ENCODE measurements at places on chromosomes 13 and 19.
A peak's percentile ranks its signal among the peaks of the same experiment; 100 is the strongest.

GRCh38 chr13:105894697-105895096, 640.8 kb downstream of the EFNB2 start:
- no peak for DNase-seq

GRCh38 chr19:44141191-44142058, at the start of gene ZNF234:
TSS of gene ZNF234 (plus strand) at chr19:44141554. CDS start at chr19:44144633, 3,079 bp downstream.
- peak; percentile 40 for DNase-seq

GRCh38 chr13:36358175-36358718, 12.1 kb upstream of the SPART start:
- DNase-seq, result no peak

DNA sequence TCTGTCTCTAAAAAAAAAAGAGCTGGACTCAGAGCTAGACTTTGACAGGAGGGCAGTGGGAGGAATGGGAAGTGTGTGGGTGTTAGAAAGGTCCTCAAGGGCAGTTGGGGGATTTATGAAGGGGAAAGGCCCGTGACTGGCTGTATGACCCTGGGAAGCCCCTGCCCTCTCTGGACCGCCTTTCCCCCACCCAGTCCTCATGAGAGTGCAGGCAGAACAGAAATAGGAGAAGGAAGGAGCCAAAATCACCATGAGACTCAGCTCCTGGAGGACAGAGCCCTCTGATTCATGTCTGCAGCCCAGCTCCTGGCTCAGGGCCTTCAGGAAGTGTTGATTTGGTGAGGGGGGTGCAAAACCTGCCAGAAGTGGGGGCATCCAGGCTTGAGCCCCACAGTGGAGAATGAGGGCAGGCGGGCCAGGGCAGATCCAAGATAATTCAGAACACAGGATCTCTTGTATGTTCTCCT, 8.7 kb upstream of the SMG9 start:
- DNase-seq, result no peak

- DNase-seq, result no peak
Measured at GRCh38 chr19:33558856-33559255, 37.3 kb upstream of the PEPD start.

GRCh38 chr13:77786695-77787287, 89.3 kb downstream of the SLAIN1 start:
- no peak for DNase-seq

GRCh38 chr19:49151267-49152118, 3.7 kb downstream of the HRC start:
- no peak for DNase-seq

DNA sequence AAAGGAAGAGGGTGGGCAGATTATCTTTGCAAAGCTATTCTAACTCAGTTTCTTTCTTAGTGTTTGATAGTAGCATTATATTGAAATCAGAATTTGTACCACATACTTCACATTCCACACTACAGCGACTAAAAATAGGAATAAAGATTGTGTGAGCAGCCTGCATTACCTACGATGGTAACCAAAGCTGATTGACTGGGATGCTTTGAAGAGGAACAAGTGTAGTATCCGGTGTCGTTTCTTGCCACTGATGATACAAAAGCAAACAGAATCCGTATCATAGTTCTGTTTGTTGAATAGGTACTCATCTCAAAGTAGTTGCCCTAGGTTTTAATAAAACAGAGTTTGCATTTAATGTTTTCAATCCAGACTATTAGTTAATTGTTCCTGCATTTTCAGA, 51.2 kb downstream of the FLT3 start:
- no peak for DNase-seq

- no peak for DNase-seq
Measured at GRCh38 chr19:31126236-31126635, 223.0 kb downstream of the TSHZ3 start.

DNA sequence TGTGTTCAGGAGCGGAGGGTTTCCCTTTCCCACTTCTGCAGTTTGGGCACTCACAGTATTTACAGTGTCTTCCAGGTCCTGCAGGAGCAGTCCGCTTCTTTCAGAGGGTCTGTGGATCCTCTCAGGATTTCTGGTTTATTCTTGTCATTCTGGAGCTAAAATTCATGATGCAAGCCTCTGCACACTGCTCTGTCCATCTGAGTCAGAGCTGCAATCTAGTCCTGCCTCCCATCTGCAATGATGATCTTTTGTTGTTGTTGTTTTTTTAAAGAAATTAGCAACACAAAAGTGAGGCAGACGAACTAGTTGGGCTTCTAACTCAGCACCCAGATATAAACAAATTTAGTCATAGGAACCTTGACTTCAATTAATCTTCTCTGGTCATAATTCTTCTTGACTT, 86.5 kb downstream of the DLEU7 start:
- no peak for DNase-seq

DNA sequence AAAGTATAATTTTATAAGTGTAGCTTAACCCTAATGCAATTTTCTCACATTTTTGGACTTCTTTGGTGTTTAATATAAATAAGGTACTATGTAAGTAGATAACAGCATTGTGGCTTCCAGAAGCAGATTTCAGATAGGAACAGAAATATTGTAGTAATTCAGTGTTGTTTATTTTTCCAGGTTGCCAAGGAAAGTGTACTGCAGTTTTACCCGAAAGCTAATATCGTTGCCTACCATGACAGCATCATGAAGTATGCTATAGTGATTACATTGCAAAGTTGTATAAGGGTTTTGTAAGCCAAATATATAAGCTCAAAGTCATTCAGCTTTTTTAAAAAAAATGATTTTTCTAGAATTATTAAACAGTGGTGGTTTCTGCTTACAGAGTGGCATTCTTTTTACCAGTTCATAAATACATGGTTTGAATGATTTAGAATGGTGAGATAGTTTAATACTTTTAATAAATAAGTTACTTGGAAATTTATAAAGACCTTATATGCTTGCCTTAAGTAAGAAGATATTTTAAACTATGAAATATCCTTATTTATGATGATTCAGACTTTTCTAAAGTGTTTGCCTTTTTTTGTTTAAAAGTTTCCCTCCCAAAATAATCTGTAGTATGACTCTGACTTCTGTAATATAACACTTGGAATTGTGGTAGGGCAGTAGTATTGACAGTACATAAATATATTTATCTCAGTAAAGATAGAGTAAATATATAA, 3.7 kb downstream of the UBA2 start:
- no peak for DNase-seq

DNA sequence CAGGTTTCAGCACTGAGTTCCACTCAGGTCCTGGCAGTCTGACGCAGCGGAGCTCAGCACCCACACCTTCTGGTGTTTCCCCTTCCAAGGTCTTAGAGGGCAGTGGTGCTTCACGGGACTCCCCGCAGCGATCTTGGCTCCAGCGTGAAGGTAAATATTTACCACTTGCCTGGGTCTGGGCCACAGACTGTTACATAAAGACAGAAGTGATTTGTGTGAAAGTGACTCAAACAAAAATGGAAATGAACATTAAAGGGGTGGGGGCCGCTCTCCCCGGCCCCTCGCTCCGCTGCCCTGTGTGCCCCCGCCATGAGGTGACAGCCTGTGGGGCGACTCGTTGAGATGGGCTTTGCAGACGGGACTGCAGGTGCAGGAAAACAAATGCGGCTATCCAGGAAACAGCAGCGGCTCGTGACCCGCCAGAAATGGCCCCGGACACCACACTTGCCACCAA, 55.0 kb downstream of the GGACT start:
- DNase-seq, result no peak

DNA sequence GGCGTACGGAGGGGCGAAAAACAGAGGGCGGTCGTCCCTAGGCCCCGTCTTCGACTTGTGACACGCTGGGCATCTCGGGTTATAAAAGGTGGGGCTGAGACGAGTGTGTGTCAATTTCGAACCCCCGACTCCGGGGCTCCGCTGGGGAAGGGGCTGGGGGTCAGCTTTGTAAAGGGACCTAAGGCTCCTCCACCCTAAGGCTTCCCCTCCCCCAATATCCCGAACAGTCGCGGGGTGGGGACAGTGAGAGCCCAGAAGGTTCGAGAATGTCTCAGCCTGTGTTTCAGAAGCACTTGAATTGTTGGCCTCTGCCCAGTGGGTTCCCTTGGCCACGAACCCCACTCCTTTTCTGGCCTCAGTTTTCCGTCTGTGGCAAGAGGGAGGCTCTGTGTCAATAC, 450 bp downstream of the SELENOW start:
- DNase-seq, result no peak

GRCh38 chr13:41463838-41464602, 6.7 kb downstream of the RGCC start:
- DNase-seq, result peak; percentile 59

- DNase-seq, result no peak
Measured at GRCh38 chr19:32744555-32745325, 25.2 kb downstream of the TDRD12 start.

DNA sequence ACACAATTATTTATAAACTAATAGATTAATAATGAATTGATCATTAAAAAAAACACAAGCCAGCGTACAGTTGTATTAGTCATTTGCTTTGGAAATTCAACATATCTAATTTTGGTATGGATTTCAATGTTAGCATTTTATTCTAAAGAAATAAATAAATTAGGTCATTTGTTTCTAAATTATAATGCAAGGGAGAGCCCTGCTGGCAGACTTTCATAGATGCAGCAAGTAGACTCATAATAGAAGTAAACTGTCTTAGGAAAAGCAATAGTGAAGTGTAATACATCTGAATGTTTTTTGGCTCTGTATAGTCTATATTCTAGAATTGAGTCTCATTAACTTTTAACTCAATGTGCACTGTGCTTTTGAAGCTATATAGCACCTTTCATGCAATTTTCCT, 982.4 kb upstream of the MIR17HG start:
- DNase-seq, result no peak

DNA sequence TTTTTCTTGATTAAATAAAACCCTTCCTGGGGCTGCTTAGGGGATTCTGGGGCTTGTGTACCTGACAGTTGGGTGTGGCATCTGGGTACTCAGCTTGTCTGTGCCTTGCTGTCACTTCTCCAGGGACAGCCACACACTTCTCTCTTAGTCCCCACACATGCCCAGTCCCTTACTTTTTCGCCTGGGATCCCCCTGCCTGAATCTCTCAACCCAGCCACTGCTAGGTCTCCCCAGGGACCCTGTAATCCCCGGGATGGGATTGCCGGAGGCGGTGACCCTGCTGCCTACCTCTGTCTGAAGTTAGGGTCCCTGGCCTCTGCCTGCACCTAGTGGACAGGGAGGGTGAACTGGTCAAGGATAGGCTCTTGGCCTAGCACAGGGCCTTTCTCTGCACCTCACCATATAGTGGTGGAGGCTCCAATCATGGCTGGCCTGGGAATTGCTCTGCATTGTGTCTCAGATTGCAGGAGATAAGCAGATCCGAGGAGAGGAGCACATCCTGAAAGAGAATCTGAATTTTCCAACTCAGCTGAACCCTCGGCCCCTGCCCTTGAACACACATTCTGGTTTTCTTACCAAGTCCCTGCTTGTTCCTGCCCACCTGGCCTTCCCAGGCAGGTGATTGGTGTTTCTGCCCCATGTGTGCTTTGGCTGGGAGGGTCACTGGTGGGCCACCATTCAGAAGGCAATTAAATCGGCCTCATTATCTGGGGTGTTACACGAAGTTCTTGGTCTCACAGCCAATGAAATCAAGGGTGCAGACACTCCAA, 8.7 kb upstream of the ZNF492 start:
- DNase-seq, result no peak

DNA sequence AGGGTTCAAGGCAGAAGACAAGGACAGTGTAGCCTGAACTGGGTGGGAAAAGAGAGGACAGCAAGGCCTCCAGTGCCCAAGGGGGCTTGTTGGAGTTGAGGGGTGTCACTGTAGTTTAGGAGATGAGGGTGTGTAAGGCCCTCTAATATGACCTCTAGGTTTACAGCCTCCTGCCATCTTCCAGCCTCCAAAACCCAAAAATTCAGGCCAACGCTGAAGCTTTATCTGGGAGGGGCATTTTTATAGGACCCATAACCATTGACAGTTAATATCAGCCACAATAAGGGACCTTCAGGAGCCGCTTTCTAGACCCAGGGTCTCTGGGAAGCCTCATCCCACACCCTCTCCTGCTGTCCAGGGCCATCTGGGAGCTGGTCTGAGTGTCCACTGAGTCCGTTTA, 2.8 kb downstream of the KLF1 start:
- no peak for DNase-seq

DNA sequence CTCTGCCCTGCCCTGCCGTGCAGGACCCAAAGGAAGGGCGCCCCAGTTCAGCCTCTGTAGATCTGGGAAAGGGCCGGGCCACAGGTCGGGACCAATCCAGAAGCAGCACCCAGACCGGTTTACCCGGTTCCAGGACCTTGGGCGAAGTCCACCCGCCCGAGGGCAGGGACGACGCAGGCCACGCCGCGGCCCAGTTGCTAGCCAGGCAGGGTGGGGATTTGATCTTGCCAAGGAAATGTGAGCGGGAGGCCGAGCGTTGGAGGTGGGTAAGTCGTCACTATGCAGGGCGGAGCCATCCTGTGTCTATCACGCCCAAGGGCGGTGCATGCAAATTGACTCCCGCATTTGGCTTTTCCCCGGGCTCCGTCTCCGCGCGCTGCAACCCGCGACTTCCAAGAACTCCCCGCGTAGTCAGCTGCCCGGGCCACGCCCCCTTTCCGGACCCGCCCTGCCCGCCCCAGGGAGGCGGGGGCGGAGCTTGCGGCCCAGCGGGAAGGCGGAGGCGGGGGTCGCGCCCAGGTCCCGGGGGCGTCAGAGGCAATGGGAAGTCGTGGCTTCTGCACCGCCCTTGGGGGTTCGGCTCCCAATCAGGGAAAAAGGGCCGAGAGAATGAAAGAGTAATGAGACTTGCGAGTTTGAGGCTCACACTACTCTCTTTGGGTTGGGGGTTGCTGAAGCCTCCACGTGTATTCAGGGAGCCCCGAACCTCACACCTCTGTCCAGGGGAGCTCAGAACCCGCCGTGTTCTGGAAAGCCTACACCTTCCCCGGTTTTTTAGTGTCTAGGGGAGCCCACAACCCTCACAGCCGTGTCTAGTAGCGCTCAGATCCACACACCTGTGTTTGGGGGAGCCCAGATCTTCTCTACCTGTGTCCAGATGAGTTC, 12.8 kb downstream of the IER2 start:
- peak; percentile 80 for DNase-seq

DNA sequence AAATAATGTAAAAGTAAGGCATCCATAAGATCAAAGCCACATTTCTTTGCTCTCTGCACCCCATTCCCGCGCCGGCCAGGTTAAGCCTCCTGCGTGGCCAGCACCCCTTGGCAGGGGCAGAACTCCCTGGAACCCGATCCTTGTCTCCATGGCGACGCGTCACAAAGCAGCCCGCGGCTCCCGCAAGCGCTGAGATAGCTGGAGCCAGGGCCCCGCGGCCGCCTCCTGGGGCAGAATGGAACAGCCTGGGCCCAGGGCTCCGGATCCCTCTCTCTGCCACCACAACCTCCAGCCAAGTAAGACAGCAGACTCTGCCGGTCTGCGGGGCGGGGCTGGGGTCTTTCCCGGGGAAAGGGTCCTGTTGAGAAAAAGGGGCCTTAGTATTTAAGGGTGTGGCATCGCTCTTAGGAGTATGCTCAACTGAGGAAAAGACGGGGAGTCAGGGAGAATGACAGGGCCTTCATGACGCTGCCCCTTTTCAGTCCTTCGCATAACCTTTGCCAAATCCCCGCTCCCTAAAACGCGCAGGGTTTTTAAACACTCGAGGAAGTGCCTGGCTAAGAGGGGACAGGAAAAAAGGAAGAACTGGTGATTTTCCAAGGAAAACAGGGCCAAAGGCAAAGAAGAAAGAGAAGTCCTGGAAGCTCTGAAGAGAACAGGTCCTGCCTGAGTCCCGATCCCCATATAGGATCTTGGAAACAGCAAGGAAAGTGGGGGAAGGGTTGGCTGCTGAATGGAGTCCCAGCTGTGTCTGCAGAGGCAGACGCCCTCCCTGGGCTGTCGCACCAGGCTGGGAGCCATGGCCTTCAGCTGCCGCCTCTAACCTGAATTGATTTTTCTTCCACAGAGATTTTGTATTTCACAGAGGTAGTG, at the start of gene TEX26:
Gene TEX26 (plus strand): TSS at position 176 of the 873 bp plus-strand sequence. CDS start 60 bp downstream, at position 236.
- no peak for DNase-seq

- no peak for DNase-seq
Measured at GRCh38 chr13:83414393-83414792, 467.9 kb downstream of the SLITRK1 start.

- no peak for DNase-seq
Measured at GRCh38 chr19:52567921-52568320, 2.2 kb upstream of the ZNF701 start.
